ENCODE measurements at places on chromosomes 11 and 22. TPM values are rescaled to one million over a fixed set of nuclear protein-coding genes. Genes with fewer than 3 reads are reported as not detected.

Gene TNNI2
- 1.0 TPM for total RNA-seq

Gene MS4A6E
- not detected for total RNA-seq

Gene MAPK11
- total RNA-seq, result 6.4 TPM

Gene FGF19
- 0.13 TPM for total RNA-seq

Gene MFNG
- total RNA-seq, result 1.5 TPM

- no peak for DNase-seq
Measured at GRCh38 chr11:36407356-36407755, 102.7 kb downstream of the TRAF6 start.

- DNase-seq, result no peak
Measured at GRCh38 chr11:83659466-83659865, 373.3 kb upstream of the CCDC90B start.

DNA sequence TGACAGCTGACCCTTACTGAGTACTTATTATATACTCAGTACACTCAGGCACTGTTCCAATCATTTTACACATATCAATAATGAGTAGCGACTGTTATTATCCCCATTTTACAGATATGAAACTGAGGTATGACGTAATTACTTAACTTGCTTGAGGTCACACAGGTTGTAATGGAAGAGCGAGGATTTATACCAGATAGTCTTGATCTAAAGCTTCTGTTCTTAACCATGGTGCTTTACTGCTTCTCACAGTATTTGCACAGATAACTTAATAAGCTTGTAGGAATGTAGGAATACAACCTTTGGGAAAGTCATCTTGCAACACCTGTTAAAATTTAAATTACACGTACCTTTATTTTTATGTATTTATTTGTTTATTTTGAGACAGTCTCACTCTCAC, 31.7 kb upstream of the TMEM135 start:
- DNase-seq, result no peak

- DNase-seq, result no peak
Measured at GRCh38 chr11:29231991-29232390, 784.8 kb downstream of the KCNA4 start.

GRCh38 chr11:68191661-68192579, 21.2 kb downstream of the KMT5B start:
- no peak for DNase-seq

DNA sequence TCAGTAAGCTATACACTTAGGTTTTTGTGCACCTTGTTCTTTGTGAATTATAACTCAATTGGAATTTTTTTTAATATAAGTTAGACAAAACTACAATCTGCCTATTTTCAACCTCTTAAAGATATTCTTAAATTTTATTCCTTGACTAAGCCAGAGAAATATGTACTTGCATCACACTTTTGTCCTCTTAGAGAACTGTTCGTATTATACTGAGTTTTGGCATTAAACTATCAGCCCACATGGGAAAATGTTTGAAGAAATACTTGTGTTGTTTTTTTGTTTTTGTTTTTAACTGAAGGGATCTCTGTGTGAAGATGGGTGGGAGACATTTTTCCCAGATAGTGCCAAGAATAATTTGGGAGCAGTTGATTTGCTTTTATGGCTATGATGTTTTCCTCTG, 25.3 kb downstream of the CEP295 start:
- no peak for DNase-seq

GRCh38 chr22:20298803-20299745, 20.8 kb downstream of the DGCR6L start:
- peak; percentile 89 for DNase-seq

DNA sequence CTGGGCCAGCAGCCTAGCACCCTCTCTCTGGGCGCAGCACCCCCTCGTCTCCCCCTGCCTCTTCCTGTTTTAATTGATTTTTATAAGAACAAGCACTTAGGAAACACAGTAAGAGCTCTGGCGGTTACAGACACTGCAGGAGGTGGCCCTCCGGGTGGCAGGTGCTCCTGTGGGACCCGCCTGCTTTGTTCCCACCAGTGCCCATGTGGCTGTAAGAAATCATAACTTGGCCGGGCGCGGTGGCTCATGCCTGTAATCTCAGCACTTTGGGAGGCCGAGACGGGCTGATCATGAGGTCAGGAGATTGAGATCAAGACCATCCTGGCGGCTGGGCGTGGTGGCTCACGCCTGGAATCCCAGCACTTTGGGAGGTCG, 18.4 kb downstream of the TSPAN4 start:
- DNase-seq, result no peak

DNA sequence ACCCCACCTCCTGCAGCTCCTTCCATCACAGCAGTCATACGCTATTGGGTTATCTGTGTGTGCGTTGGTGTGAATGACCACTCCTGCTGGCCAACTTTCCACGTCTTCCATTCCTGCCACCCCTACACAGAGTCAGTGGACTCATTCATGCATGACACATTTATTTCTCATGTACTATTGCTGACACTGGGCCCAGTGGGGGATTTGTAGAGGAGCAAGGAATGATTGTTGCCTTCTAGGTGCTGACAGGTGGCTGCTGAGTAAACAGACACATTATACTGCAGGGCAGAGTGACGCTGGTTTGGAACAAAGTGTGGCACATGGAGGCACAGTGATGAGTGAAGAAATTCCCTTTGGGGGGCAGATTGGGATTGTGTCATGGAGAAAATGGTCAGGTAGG, 113.9 kb downstream of the CCDC81 start:
- no peak for DNase-seq

DNA sequence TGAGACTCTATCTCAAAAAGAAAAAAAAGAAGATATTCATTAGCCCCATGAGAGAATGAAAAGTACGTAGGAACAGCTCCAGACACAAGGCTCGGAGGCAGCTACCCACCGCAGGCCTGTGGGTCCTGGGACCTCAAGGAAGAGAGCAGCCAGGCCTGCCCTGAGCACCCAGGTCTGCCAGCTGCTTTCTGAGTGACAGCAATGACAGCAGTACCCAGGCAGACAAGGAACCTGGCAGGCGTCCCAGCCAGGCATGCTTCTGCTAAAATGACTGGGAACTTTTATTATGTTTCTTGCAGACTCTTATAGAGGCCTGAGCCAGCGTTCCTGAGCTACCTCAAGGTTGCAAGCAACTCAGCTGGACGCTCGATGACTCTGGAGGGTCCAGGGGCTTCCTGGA, 31.6 kb downstream of the CPT1A start:
- no peak for DNase-seq
